GM12878 (cell line): ENCODE measurements at places on chromosomes 7 and 10.

DNA sequence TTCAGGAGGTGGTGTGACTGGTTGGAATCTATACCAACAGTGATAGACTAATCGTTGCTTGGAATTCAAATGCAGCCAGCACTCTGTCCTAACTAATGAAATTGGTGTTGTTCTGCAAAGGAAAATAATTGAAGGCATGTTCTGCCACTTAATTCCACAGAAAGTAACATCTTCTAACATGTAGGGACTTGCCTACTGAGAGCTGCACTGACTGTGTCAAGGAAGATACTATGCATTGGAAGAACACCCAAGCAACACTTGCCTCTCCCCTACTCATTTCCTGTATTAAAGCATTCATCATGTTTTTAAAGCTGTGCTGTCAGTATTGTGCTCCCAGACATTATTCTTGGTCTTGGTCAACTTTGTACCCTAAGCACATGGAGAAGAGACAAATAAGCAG is 2.7 kb upstream of the CYP3A7 start:
- no peak for DNase-seq

GRCh38 chr7:33697616-33698015 is 207.7 kb upstream of the BMPER start:
- DNase-seq, result no peak

- DNase-seq, result no peak
Measured at GRCh38 chr7:75614401-75614800, 122.3 kb downstream of the SPDYE5 start.

DNA sequence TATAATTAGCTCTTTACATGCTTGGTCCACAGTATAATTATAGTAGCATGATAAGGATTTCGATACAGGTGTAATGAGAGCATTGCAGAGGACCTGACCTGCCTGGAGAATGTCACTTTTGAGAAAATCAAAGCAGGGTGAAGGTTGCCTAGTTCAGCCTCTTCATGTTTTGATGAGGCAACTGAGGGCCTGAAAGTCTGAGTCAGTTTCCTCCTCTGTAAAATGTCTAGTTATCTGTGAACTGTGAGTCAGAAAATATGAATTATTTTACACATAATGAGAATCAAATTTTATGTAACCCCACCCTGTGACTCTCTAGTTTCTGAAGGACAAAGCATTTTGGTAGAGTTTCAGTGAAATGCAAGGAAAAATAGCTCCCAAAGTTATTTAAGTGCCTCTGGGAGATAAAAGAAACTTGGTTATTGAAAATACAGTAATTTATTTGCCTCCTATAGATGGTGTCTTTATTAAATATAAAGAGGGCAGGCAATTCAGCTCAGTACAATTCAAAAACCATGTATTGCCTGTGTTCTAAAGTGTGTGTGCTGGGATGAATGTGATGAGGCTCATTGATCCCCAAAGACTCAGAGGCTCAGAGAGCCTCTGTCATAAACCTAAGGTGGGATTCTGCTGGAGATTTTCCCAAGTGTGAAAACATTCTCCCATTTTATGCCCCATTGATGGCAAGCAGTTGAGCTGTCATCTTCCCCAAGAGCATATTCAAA is 37.3 kb upstream of the SAMD9L start:
- DNase-seq, result no peak

GRCh38 chr10:74460812-74461211 is 309.8 kb downstream of the ADK start:
- DNase-seq, result no peak

GRCh38 chr10:22646388-22646853 is 68.0 kb downstream of the PIP4K2A start:
- DNase-seq, result peak; percentile 74

DNA sequence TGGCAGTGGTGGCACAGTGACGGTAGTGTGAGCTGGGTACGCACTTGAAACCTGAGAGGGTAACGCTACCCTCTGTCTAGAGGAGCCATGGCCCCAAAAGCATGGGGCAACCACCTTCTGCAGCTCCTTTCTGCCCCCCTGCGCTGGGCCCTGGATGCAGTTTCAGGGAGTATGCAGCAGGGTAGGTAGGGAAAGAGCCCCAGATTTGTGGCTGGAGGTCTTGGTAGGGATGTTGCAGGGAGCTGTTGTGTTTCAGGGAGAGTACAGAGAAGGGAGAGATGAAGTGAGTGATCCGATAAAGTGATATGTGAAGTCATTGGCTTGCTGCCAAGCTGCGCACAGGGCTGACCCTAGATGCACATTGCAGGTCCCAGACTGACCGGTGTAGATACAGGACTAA is 2.7 kb upstream of the PGAM2 start:
- DNase-seq, result no peak

GRCh38 chr7:148327379-148327778 is 263.2 kb upstream of the C7orf33 start:
- no peak for DNase-seq

DNA sequence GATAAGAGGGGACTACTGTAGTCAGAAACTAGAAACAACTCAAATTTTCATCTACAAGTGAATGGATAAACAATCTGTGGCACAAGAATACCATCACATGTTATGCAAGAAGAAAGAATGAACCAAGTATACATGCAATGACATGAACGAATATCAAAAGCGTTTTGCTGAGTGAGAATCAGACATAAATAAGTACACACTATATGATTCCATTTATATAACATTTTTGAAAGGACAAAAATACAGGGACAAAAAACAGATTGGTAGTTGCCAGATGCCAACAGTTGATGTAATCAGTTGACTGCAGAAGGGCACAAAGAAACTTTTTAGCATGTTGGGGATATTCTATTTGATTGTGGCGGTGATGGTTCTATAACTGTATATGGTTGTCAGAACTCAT is 33.6 kb downstream of the CTNNA3 start:
- no peak for DNase-seq

DNA sequence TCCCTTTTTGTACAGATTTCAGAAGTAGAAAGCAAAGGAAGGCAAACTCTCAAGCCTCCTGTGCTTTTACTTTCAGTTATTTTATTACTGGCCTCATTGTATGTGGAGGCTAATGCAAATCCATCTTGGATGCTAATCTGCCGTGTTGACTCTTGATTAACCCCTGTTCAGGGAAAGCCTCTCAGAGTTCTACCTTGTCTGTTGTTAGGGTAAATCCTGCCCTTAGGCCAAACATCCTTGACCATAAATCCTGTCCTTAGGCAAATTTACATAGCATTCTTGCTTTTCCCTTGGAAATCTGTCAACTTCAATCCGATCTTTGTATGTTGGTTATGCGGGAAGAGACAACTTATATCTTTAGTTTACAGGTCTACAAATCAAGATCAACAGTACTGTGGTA is 709.9 kb upstream of the LRRTM3 start:
- DNase-seq, result no peak

DNA sequence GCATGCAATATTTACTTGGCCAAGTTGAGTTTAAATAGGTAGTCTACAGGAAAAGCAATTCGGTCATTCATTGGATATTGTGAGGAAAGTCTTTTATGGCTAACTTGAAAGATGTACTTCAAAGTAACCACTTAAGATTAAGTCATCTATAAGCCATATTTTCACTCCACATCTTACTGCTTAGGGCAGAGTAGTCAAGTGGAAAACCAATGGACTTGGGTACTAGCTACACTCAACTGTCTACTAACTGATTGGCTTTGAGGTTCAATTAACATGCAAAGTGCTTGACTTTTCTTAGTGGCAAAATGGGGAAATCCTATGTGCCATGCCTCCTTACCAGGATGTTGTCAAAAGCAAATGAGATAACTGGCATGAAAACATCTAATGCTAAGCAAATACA is 51.0 kb downstream of the CAV1 start:
- no peak for DNase-seq

- DNase-seq, result no peak
Measured at GRCh38 chr7:135001390-135002165, 15.3 kb downstream of the AGBL3 start.

DNA sequence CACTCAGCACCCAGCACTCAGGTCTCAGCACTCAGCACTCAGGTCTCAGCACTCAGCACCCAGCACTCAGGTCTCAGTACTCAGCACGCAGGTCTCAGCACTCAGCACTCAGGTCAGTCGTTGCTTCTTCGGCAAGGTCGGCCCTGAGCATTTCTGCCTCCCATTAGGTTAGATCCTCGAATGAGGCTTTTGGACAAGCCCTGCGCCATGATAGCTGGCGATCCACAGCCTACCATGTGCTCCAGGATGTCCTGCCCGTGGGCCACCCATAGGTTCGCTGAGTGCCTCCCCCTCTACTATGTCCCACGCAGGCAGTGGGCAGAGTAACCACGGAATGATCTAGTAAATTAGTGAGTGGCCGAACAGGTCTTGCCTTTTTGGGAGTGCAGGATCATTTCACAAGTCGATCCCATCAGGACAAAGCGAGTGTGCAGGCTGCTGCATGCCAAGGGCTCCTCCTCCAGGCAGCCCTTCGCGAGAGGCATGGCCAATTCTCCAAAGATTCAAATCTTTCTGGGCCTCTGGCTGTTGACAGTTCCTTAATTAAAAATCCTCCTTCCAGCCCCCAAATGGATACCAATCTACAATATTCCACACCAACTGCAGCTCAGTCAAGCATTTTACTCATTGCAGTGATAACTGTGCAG is 206.3 kb downstream of the ADARB2 start:
- no peak for DNase-seq

GRCh38 chr10:30422981-30423654 is 10.9 kb upstream of the MAP3K8 start:
- no peak for DNase-seq

DNA sequence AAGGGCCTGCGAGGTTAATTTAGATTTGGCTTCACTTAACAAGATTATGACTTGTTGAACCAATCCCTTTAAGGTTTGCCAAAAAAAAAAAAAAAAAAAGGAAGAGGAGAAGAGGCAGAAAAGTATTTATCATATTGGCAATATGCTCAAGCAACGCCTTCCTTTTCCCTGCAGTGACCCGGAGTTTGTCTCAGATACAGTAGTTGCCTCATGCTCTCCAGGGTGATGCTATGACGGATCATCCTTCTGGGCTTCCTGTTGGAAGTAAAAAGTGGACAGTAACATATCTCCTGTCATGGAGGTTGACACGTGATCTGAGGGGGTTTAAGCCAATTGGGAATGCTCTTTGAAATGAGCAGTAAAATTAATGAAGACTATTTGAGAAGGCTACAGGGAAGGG is 117.3 kb downstream of the BMPER start:
- no peak for DNase-seq

GRCh38 chr10:20776384-20777118 is 120.6 kb downstream of the NEBL start:
- no peak for DNase-seq
